ENCODE measurements at places on chromosomes 11 and 22. TPM values are rescaled to one million over a fixed set of nuclear protein-coding genes. Genes with fewer than 3 reads are reported as not detected.

The ART1 gene
- not detected for total RNA-seq

- no peaks in the 10 kb centered on the region for H3K27me3 ChIP-seq
- no peak for DNase-seq
- H3K27ac ChIP-seq: no peak overlapping the region
- no peak overlapping the region for H3K4me3 ChIP-seq
- no peaks in the 10 kb centered on the region for H3K4me1 ChIP-seq
These were observed 35.5 kb downstream of the USP28 start for GRCh38 chr11:113839842-113840241.

GRCh38 chr22:37368058-37368457 is 59.2 kb downstream of the ELFN2 start:
- DNase-seq: no peak
- H3K27me3 ChIP-seq: peaks cover 8% of the 10 kb centered on the region
- H3K4me3 ChIP-seq: no peak overlapping the region
- no peak overlapping the region for H3K27ac ChIP-seq
- no peaks in the 10 kb centered on the region for H3K36me3 ChIP-seq

DNA sequence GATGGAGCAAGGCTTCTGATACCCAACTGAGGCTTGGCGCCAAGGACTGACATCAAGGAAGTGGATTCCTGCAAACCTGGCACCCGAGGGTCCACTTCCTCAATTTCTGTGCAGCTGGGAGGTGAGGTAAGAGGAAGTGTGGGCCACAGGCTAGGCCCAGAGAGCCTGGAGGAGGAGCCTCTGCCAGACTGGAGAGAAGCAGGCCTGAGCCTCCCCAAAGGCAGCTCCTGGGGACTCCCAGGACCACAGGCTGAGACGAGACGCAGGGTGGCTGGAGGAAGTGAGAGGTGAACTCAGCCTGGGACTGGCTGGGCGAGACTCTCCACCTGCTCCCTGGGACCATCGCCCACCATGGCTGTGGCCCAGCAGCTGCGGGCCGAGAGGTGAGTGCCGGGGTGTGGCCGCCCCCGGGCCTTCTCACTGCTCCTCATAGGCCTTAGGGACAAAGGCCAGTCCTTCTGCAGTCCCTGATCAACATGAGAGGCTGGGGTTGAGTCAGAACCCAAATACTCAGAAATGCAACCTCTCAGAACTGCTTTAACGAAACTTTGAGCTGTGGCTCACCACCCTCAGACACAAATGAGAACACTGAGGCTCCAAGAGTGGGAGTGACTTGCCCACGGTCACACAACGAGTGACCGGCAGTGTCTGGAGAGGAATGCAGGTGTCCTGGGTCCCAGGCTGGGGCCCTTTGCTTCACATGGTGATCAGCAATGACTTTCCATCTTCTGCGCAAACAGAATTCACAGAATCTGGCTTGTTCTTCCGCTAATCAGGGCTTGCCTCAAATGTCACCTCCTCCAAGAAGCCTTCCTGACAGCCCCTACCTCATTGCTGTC is at the start of gene NCF4:
Gene NCF4 (plus strand): TSS at position 186 of the 839 bp plus-strand sequence. CDS start 166 bp downstream, at position 352.
- no peak within 1 kb of the TSS for H3K4me3 ChIP-seq
- peaks cover 25% of the 10 kb centered on the region for H3K27me3 ChIP-seq
- DNase-seq: no peak

DNA sequence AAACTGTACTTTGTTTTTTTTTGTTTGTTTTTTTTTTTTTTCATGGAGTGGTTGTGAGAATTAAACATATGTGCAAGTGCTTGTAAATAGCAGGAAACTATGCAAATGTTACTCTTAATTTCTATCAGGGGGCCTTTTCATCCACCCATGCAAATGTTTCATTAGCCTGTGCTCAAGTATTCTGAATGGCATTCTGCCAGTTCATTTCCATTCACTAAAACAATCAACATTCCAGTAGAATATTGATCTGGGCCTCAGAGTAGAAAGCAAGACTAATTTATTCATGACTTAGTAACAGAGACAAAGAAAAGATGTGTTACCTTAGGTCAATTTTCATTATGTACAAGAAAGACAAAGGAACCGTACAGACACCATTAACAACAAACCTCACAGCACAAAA is 971.4 kb downstream of the DLG2 start:
- no peak overlapping the region for H3K27ac ChIP-seq
- no peaks in the 10 kb centered on the region for H3K36me3 ChIP-seq
- no peak for DNase-seq

The PANX3 gene
- total RNA-seq: not detected

GRCh38 chr11:8071616-8072581 is 9.1 kb upstream of the TUB start:
- no peak overlapping the region for H3K4me3 ChIP-seq
- peaks cover 14% of the 10 kb centered on the region for H3K4me1 ChIP-seq
- no peaks in the 10 kb centered on the region for H3K36me3 ChIP-seq
- DNase-seq: no peak
- no peak overlapping the region for H3K27ac ChIP-seq

The ZFP91 gene
- 55.4 TPM for total RNA-seq

- peak overlapping the region; percentile 87 for H3K27ac ChIP-seq
- H3K27me3 ChIP-seq: no peaks in the 10 kb centered on the region
- no peak for DNase-seq
- no peaks in the 10 kb centered on the region for H3K36me3 ChIP-seq
These were observed 352.9 kb downstream of the TENM4 start for GRCh38 chr11:79087961-79088318.

DNA sequence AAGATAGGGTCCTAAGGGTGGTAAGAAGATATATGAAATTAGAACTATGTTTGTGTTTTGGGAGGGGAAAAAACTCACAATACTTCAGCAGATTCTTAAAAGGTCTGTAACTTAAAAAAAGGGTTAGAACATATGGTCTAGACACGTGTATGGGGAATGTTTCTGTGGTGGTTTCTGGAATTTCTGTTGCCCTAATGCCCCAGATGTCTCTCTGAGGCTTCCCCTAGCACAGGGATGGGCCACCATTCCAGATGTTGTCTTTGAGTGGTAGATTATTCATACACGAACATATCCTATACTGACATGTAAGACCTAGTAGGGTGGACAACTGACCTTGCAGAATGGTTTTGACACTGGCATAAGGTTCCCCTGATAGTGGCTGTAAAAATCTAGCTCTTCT is 26.2 kb downstream of the EHF start:
- H3K36me3 ChIP-seq: no peaks in the 10 kb centered on the region
- peak overlapping the region; percentile 11 for H3K27ac ChIP-seq
- H3K4me1 ChIP-seq: peaks cover 35% of the 10 kb centered on the region
- no peak overlapping the region for H3K4me3 ChIP-seq
- DNase-seq: no peak
- H3K27me3 ChIP-seq: no peaks in the 10 kb centered on the region

- peak within 1 kb of the TSS; percentile 91 for H3K27ac ChIP-seq
- peak; percentile 91 for DNase-seq
- H3K36me3 ChIP-seq: no peaks in the 10 kb centered on the region
- H3K4me1 ChIP-seq: peaks cover 33% of the 10 kb centered on the region
- peak within 1 kb of the TSS; percentile 92 for H3K4me3 ChIP-seq
- no peaks in the 10 kb centered on the region for H3K27me3 ChIP-seq
These were observed at the start of the genes MPST and TST for GRCh38 chr22:37019309-37020191. Gene MPST, plus strand, starts transcription at chr22:37019742. Its CDS starts 95 bp downstream, at chr22:37019837. Gene TST, minus strand, starts transcription at chr22:37019447. Its CDS starts 715 bp downstream, at chr22:37018732.

The NR1H3 gene
- total RNA-seq: 14.4 TPM

Data from osteocyte (in vitro differentiated cells).